ENCODE measurements at places on chromosomes 1 and 21.

DNA sequence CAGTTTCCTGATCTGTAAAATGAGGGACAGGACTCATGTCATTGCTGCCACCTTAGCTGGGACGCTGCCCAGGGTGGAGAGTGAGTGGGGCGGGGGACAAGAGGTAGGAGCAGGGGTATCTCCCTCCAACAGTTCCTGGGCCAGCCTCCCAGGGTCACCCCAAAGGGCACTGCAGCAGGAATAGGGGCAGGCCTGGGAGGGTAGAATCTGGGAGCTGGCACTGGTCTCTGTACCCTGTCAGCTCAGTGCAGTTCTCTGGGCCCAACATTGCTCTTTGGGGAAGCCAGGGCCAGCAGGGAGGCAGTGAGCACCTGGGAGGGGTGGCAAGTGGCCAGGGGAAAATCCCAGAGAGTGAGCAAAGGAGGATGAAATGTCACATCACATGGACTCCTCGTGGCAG is 55.8 kb downstream of the ELK4 start:
- DNase-seq: no peak

- no peak for DNase-seq
These were observed 68.9 kb downstream of the DUSP10 start for GRCh38 chr1:221672965-221673364.

- no peak for DNase-seq
These were observed 18.7 kb upstream of the CRB1 start for GRCh38 chr1:197249324-197249723.

DNA sequence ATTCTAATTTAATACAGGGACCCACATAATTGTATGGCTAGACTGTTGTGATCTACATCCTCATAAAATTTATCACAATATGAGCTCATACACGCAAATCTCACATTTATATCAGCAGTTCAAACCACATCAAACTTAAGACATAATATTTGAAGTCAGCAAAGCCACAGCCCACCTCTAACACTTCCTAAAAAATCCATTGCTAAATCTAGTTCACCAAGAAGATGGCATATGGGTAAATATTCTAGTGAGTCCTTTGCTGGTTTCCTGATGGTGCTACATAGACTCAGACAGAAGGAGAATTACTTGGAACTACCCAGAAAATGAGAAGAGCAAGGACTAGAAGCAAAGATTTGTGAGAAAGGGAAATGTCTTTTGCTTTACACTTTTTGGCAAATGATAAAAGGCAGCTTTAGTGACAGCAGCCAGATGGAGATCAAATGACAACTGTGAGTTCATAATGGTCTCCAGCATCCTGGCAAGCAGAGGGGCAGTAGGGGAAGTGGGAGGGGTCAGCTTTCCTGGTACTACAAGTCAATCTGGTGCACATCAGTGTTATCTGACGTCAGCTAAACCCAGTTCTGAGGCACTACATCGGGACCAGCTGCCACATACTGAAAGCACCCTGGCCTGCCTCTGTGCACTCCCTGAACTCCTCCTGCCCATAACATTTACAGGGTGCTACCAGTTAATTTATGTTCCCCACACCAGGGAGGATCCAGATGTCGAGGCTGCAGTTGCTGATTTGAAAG is 10.6 kb upstream of the GADD45A start:
- DNase-seq: no peak

- no peak for DNase-seq
These were observed 75.5 kb upstream of the MACF1 start for GRCh38 chr1:39128959-39129358.

DNA sequence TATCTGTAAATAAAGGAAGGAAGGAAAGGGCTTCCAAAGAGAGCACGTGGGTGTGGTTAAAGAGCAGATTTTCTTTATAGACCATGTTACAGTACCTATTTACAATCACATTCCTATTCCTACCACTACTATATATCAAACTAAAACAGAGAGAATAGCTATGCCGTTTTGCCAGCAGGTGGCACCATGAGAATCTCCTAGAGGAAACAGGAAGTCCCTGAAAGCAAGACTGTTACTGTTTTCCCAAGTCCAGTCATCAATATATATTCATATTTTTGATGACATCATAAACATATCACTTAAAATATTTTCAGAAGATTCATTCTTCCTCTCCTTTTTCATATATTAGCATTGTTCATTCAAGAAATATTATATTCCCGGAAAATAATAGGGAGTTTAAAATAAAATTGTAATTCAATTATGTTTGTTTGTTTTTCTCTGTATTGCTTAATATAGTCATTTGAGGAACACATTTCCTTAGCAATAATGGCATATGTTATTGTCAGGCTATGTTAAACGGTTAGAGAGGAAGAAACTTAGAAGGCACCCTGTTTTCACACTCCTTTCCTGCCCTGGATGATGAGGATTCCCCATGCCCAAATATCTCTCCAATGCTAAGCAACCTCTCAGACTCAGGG is 6.6 kb downstream of the CCDC190 start:
- peak; percentile 45 for DNase-seq

- DNase-seq: no peak
These were observed 4.4 kb downstream of the F13B start for GRCh38 chr1:197062692-197063091.

GRCh38 chr1:212520299-212520698 is 87.6 kb downstream of the NENF start:
- DNase-seq: no peak

GRCh38 chr1:161001525-161001924 is 19.4 kb downstream of the F11R start:
- DNase-seq: no peak

GRCh38 chr1:79079770-79080169 is 73.2 kb upstream of the ADGRL4 start:
- DNase-seq: no peak

- no peak for DNase-seq
These were observed 705.4 kb upstream of the PTBP2 start for GRCh38 chr1:96016219-96016618.

GRCh38 chr1:154729031-154729442 is 121.1 kb upstream of the ADAR start:
- DNase-seq: no peak

GRCh38 chr1:225467193-225468020 is 39.6 kb upstream of the LBR start:
- peak; percentile 53 for DNase-seq

DNA sequence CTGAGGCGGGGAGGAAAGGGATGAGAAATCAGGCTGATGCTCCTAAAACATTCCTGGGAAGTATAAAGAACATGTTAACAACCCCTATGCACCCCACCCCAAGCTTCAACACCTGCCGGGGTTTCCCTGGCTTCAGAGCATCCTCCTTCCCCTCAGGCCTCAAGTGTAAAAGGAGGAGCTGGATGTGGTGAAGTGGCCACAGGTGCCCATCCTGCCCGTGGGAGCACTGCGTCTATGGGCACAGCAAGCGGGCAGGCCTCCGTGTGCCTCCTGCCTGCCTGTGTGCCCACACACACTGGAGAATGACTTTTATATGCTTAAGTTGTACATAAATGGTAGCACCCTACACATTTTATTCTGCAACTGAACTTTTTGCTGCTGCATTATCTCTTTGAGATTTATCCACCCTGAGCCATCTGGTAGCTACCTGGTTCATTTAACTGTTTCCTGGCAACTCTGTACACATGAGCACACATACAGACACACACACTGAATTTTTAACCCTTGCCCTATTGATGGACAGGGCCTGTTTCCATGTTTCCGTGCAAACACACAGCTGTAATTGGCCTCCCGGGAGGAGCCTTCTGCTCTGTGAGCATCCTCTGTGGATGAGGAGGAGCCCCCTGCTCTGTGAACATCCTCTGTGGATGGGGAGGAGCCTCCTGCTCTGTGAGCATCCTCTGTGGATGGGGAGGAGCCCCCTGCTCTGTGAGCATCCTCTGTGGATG is 13.4 kb upstream of the FTCD start:
- DNase-seq: no peak

DNA sequence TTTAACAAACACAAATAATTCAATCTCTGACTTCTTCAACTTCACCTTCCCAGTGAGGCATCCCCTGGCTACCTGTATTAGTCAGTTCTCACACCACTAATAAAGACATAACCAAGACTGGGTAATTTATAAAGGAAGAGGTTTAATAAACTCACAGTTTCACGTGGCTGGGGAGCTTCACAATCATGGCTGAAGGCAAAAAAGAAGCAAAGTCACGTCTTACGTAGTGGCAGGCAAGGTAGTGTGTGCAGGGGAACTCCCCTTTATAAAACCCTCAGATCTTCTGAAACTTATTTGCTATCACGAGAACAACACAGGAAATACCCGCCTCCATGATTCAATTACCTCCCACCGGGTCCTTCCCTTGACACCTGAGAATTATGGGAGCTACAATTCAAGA is 478.5 kb downstream of the ADGRL2 start:
- no peak for DNase-seq

- no peak for DNase-seq
These were observed 186.8 kb downstream of the SEC16B start for GRCh38 chr1:177783051-177783450.

DNA sequence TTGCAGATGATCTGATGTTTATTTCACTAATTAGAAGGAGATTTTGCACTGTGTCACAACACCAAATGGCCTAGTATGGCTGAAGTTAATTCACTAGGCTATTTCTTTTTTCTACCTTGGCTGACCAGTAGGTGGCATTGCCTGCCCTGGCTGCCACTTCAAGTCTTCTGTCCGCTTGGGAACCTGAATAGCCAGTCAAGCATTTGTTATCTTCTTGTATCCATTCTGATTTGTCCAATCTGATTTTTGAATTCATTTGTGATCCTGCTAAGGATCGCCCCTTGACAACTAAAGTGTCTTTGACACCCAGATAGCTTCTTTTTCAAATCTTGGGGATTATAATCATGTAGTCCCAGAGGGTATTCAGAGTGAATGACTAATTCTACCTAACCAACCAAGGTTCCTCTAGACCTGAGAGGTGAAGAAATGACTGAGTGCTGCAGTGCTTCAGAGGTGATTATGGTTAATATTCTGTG is 99.4 kb downstream of the GIPC2 start:
- no peak for DNase-seq

DNA sequence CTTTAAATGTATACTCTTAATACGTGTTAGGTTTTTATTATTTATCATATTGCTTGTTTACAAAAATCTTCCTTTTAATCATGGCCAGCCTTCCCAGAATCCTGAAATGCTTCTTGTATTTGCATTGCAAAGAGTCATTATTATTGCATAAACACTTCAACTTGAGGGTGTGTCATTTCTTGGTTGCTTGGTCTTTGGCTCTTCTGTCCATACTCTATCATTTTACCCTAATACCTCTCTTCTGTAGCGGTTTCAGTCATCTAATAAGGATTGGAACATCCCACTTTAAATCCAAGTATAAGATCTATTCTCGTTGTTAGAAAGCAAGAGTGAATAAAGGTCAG is 200.6 kb upstream of the CACYBP start:
- no peak for DNase-seq

GRCh38 chr1:147833231-147833860 is 69.2 kb upstream of the GJA8 start:
- DNase-seq: no peak

DNA sequence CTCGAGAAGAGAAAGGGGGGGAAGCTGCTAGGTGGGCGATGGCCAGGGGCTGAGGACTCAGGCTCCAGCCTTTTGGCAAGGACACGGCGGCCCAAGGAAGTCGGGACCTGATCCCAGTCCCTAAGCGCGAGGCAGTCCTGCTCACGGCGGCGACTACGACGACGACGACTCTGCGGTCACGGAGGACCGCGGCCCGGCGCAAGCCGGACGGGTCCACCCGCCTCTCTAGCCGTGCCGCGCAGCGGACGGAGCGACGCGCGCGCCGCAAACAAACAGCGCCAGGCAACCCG is 401 bp downstream of the WNT9A start:
- DNase-seq: no peak

DNA sequence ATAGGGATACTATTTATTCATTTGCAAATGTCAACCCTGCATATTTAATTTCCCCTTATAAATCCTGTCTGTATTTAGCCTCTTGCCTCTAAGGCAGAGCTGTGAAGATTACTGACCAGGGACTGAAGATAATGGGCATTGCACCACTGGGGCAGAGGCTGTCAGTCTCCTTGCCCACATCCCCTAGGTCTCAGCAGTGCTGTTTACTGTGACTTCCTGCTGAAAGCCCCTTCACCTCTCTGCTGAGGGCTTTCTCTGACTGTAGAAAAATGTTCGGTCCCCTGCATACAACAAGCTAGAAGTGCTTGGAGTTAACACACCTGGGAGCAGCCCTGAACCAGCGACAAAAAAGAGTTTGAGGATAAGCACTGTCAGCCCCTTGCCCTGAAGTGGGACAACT is 28.8 kb downstream of the SLC5A9 start:
- DNase-seq: no peak

GRCh38 chr21:39715804-39716397 is 29.1 kb upstream of the IGSF5 start:
- DNase-seq: peak; percentile 42

- peak; percentile 46 for DNase-seq
These were observed 1.2 kb upstream of the SLC25A33 start for GRCh38 chr1:9537863-9538668.

GRCh38 chr1:111565968-111566367 is 53.6 kb upstream of the RAP1A start:
- DNase-seq: no peak

DNA sequence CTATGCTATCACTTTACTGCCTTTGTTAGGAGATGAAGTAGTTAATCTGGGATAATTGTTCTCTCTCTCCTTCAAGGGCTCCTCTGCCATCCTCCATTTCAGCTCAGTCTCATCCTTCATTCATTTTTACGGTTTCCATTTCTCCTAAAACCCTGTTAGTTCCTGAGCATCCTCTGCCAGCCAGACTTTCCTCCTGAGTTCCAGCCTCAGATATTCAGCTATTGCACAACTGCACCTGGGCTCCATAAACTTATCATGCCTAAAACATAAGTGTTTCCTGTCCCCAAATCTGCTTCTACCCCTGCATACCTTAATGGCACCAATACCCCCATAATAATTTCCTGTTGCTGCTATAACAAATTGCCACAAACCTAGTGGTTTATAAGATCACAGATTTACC is 39.6 kb upstream of the SOX13 start:
- DNase-seq: no peak

DNA sequence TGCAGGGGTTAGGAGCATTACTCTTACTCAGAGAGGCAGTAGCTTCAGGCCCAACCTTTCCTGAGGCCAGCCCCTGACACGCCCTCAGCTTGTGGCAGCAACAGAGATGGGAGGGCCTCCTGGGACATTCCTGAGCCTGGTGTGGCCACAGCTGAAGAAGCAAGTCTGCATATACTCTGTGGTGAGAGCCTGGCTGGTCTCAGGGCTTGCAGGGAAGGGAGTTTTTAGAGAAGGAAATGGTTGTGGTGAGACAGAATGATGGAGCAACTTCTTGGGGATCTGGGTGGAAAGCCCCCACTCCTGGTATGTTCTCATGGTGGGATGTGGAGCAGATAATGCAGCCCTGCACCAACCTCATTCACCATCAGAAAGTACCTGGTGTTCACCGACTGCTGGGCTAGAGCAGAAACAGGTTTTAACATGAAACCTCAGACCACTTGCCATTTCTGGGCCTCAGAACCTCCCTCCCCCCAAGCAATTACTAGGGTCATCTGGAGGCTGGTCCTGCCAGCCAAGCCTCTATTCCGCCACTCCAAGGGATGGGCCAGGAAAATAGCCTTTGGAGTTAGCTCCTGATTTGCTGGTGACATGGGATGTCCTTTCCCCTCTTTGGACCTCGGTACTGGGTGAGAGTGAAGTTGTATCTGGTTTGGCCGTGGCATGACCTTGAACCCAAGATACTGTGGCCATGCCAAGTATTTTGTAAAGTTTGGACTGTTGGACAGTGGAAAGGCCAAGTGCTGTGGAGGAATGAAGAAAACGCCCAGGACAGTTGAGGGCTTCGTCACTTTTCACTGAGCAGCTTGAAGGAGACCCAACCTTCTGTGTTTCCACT is 28.1 kb upstream of the RNF19B start:
- DNase-seq: no peak
